Hepatic stellate cell (primary cell): ENCODE measurements at places on chromosomes 4 and X.

DNA sequence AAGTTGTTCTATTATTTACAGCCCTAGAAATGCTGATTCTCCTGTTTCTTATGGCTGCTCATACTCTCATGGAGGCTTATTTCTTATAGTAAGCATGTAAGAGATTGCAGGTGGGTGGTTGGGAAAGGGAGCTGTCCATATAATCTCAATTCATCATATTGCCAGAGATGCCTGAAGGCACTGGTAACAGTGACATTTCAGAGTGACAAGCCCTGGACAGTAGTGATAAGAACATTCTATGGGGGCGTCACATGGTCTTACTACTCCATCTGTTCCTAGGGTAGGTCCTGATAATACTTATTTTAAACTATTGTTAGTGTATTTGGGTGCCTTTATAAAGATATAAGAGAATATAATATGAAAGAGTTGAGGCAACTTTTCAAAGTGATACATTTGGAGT lies 171.5 kb downstream of the CFAP299 start:
- DNase-seq, result no peak

DNA sequence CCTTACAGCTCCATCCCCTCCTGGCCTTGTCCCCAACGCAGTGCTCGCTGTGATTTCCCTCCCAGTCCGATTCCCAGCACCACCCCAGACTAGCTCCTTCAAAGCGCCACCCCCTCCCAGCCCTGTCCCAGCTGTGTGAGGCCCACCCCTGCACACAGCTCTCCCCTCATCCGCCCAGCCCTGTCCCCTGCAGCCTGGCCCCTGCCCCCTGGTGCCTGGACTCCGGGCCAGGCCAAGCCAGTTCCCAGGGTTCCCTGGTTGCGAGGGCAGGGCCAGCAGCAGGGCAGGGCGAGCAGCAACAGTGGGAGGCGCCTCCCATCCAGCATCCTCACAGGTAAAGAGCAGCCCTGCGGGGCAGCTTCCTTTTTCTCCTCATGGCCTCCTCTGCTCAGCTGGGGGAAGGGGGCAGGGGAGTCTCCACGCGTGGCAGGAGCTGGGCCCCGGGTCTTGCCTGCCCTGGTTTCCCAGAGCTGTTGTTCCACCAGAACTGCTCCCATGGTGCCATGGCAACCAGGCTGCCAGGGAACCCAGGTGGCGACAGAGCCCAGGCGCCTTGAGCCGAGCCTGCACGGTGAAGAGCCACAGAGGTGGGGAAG lies 24.8 kb downstream of the IQSEC2 start:
- no peak for DNase-seq

DNA sequence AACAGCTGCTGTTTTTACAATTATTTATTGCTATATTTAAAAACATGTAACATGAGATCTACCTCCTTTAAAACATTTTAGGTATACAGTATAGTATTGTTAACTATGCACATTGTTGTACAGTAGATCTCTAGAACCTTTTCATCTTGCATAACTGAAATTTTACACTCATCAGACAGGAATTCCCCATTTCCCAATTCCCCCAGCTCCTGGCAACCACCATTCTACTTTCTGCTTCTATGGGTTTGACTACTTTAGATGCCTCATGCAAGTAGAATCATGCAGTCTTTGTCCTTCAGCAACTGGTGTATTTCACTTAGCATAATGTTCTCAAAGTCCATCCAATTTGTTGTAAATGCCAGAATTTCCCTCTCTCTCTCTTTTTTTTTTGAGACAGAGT lies 9.7 kb upstream of the LSM6 start:
- DNase-seq, result no peak

DNA sequence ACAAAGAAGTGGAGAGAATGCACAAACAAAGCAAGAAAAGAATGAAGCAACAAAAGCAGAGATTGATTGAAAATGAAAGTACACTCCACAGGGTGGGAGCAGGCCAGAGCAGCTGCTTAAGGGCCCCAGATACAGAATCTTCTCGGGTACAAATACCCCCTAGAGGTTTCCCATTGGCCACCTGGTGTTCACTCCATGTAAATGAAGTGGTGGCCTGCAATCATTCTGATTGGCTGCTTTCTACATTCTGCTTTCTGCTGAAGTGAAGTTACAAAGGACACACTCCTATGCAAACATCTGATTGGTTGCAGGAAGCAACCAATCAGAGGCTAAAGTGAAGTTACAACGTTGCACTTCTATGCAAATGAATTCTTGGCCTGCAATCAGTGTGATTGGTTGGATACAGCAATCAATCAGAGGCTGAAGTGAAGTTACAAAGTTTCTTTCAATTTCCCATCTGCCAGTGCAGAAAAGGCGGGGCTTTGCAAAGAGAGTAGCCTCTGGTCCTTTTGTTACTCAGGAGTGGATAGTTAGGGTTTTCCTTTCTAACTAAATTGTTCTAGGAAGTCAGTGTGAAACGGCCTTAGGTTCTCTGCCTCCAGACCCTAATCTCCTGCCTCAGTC lies 19.0 kb upstream of the GPC4 start:
- no peak for DNase-seq

DNA sequence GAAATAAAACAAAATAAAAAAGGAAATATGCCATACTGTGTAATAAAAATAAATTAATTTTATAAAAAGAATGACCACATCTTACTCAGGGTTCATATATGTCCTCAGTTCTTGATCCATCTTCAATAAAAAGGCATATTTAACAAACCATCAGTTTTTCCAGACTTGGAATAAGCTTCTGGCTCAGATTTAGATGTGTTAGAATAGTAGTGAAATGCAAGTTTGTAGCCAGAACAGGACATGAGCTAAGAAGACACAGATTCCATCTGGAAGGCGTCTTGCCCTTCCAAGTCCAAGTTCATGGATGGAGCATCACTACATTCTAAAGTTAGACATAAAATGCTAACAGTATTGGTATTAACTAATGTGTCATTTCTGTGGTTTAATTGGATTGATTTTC lies 10.3 kb upstream of the LSM6 start:
- DNase-seq, result no peak

- no peak for DNase-seq
Measured at GRCh38 chr4:24846716-24847115, 51.3 kb downstream of the SOD3 start.

- no peak for DNase-seq
Measured at GRCh38 chr4:2338754-2339457, 77.0 kb upstream of the MXD4 start.

DNA sequence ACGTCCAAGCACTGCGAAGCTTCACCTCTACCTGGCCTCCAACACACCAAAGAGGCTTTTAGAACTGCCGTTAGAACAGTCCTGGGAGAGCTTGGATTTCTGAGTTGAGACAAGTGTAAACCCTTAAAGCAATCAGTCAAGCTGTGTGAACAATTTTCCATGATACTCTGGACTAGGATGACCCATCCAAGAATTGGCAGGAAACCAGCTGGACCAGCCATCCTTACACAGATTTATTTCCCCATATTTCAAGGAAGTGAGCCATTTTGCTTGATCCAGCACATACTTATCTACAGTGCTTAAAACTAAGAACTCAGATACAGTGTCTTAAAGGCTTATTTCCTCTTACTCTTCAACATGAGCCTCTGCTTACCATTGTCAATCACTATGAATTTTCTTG lies 340.7 kb upstream of the HS3ST1 start:
- DNase-seq, result no peak

GRCh38 chrX:31523884-31524536 lies 452.2 kb upstream of the FTHL17 start:
- no peak for DNase-seq

- DNase-seq, result no peak
Measured at GRCh38 chrX:110050901-110051300, 48.0 kb downstream of the TMEM164 start.

DNA sequence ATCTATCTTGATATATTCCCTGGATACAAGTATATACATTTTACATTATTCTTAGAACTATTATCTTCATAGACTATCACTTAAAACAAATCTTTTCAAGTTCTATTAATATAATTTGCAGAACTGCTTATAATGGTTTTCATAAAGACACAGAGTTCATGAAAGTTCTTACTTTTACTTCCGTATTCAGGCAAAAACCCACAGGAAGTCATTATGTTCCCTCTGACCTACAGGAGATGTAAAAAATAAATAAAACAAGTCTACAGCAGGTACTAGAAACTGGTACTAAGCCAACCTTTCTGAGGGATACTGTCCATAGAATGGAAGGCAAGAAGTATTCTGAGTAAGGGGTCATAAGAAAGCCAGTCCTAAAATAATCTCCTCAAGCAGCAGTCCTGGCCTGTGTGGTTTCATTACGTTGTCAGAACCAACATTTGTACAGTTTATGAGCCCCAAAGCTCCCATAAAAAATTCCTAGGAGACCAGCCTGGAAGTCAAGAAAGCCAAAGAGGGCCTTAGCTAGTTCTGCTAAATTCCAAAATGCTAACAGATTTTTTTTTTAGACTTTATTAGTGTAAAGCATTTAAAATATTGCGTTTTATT lies 68.6 kb downstream of the CAMK2D start:
- DNase-seq, result no peak

DNA sequence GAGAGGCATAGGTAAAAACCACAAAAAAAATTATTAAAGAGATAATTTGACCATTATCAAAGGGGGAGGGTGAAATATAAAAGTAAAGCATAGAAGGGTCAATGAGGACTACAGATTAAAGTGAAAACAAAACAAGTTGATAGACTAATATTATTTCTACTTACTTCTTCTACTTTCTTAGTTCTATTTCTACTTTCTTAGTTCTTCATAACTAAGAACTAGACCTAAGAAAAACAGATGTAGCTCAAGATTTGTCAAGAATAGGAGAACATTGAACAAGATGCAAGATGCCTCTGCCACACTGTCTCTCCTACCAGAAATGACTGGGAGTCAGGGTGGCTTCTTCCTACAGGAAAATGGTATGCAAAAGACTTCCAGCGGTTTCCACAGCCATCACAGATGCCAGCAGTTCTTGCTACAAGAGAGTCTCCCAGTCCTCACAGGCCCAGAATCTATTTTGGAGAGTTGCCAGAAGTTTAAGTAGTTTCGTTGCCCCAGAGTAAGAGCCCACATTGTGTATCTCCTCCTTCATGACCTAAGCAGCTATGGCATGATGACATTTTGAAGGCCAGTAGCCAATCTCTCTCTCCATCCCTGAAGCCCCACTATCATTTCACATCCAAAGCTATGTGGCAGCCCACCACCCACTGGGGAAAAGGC lies 42.9 kb upstream of the DDX60 start:
- DNase-seq, result no peak

GRCh38 chrX:2673611-2674010 lies 17.5 kb upstream of the CD99 start:
- no peak for DNase-seq

DNA sequence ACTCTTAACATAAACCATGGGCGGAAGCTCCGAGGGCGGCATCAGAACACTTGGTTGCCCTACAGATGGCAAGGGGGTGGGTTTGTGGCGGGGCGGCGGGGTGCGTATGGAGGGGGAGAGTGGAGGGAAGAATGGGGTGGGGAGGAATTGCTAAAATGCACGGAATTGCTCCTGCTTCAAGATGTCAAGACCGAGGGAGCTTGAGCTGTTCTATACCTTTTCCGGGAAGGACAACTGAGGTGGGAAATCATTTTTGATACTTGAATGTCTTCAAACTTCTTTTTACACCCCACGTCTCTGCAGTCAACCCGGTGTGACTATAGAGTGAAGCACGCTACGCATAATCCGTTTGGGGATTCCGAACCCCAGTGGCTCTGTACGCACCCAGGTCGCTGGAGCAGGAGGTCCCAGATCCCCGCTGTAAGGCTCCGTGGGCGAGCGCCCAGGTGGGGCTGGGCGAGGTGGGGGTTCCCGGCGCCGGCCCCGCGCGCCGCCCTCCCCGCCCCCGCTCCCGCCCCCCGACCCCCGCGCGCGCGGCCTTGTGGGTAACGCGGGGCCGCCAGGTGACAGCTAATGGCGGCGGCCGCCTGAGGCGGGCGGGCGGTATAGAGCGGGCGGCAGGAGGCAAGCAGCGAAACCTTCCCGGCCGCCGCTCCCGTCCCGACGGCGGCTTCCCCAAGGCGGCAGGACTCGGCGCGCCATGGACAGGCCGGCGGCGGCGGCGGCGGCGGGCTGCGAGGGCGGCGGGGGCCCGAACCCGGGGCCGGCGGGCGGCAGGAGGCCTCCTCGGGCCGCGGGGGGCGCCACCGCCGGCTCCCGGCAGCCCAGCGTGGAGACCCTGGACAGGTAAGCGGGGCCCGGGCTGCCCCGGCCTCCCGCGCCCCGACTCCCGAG lies at the start of gene MTMR1:
Gene MTMR1 (plus strand): TSS at position 566 of the 894 bp plus-strand sequence. CDS start 135 bp downstream, at position 701.
- peak; percentile 19 for DNase-seq

DNA sequence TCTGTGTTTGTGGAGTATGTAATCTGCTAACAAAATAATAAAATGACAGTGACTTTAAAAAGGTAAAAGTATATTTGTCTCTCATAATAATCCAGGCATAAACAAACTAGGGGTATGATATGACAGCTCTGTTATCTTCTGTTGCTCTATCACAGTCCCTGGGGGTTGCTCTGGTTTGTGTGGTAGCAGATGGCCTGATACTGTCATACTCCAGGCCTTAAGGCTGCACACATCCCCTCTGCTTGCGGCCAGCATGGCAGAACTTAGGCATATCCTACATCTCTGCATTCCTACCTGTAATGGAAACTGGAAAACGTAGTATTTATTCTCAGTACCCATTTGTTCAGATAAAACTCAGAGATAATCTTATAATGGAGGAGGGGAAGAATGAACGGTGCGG lies 117.9 kb upstream of the HAND2 start:
- DNase-seq, result no peak

DNA sequence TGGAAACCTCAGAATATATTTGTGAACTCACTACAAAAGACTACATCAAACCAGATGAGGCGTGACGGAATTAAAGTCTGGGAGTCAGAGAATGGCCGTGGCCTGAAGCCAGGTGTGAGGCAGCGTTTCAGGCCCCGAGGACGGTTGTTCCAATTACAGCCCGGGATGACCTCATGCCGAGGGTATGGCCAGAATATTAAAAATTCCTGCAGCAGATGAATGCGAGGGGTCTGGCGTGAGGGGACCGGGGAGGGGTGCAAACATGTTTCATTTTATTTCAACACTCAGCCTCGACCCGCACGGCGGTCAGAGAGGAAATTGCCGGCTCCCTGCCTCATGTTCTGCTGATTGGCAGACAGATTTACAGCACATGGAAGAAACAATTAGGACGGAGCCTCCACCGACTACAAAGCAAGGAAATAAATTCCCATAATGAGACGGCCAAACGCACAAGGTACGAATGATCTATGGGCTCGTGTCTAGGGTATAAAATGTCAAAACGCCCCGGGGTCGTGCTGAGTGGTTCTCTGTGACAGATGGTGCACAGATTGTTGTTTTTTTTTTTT lies 289.7 kb downstream of the SHOX start:
- no peak for DNase-seq

GRCh38 chr4:10413177-10413576 lies 44.0 kb downstream of the ZNF518B start:
- DNase-seq, result no peak

DNA sequence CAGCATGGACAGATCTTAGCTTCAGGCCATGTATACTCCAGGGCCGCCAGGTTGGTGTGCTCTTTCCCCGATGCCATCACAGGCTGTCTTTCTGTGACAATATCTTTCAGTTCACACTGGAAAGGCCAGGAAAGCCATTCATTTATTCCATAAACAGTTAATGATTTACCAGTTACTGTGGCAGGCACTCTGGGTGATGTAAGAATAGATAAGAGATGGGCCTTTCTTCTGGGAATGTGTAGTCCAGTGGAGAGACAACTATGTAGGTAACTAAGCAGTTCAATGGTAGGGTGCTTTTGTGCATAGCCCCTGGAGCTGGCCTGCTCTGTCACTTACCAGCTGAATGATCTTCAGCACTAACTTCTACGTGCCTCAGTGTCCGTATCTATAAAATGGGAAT lies 46.3 kb upstream of the LEF1 start:
- DNase-seq, result no peak

GRCh38 chrX:12489341-12489740 lies 301.9 kb upstream of the PRPS2 start:
- no peak for DNase-seq

GRCh38 chrX:8815460-8816065 lies 14.4 kb upstream of the FAM9A start:
- DNase-seq, result peak; percentile 33
